ENCODE measurements at places on chromosomes 7 and 10.

- no peak for DNase-seq
These were observed 163.8 kb downstream of the INHBA start for GRCh38 chr7:41538810-41539724.

GRCh38 chr7:84009051-84009450 lies 185.5 kb downstream of the SEMA3A start:
- no peak for DNase-seq

- no peak for DNase-seq
These were observed 13.0 kb downstream of the FAM20C start for GRCh38 chr7:205115-206010.

GRCh38 chr7:153389261-153389660 lies 629.7 kb downstream of the ACTR3B start:
- no peak for DNase-seq

- no peak for DNase-seq
These were observed 90.9 kb upstream of the SMNDC1 start for GRCh38 chr10:110395350-110396283.

GRCh38 chr7:5452470-5452899 lies 28.9 kb upstream of the TNRC18 start:
- no peak for DNase-seq

- DNase-seq: no peak
These were observed 71.6 kb downstream of the SH2D4B start for GRCh38 chr10:80609331-80609730.

DNA sequence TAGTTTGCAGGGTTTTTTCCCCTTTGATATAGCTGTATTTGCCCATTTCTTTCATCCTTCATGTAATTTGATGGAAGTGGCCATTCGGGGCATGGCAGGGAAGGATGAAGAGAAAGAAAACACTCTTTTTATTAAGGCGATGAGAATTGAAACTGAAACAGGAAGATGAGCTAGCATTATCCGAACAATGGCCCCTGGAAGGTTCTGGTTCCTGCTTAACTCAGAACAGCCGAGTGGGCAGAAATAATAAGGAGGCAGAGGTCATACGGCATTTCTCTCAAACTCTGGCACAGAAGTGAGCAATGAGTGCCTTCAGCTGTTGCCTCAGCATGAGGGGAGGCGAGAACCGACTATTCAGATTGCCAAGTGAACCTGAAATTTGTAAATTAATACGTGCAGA lies 113.2 kb upstream of the MYO3A start:
- DNase-seq: no peak

All from hypothalamus (tissue), 51 donors.